ENCODE measurements at places on chromosomes 1 and 21.

DNA sequence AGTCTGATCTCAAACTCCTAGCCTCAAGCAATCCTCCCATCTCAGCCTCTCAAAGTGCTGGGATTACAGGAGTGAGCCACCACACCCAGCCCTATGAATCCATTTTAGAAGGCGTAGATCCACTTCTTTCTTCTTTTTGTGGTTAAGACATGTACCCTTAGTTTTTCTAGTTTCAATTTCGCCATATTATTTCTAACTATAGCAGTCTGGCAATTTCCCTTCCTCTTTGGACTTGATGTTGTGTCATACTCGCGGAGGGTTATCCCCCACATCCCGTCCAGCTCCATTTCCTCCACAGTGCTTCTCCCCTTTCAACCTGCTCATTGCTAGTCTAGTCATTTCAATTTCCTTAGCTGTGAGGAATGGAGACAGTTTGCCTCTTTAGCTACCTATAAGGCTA, 5.2 kb upstream of the LRRC8D start:
- DNase-seq, result no peak

DNA sequence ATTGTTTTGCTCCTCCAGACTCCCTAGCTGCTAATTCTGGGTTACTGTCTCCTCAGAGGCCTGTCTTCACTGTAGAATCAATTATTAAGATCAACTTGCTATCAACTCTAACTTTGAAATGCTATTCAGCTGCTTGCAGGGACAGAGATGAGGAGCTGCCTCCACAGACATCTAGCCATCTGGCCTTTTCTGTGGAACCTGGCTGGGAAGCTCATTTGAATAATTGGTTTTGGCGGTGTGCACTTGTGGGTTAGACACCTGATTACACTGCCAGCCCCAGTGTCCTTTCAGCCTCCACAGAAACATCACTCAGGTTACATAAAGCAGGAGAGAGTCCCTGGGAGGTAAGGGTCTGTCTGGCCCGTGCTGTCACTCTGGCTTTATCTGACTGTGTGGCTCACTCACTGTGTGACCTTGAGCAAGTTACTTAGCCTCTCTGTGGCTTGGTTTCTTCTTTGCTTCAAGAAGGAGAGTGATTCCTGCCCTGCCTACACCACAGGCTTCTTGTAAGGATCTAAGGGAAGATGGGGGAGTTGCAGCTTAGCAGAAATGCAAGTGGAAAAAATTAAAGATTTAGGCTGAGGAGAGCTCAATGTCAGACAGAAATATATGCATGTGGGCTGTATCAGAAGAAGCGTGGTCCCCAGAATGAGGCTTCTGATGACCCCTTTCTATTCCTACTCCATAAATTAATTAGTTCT, 131.6 kb downstream of the BEND5 start:
- no peak for DNase-seq

DNA sequence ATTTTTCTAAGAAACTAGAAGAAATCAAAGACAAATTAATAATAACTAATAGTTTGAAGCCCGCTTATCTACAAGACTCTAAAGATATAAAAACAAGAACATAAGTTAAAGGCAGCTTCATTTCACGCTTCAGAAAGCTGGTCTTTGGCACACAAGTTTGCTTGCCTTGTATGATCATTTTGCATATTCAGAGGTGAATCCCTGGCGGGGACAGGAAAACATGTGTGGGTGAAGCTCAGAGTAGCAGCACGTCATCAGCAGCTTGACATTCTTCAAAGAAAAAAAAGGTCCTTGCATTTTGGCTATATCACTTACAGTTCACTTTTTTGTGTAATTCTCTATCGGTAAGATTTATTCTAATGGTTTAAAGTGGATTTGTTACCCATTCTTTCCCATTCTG, 1911.8 kb downstream of the MRPL39 start:
- DNase-seq, result no peak

DNA sequence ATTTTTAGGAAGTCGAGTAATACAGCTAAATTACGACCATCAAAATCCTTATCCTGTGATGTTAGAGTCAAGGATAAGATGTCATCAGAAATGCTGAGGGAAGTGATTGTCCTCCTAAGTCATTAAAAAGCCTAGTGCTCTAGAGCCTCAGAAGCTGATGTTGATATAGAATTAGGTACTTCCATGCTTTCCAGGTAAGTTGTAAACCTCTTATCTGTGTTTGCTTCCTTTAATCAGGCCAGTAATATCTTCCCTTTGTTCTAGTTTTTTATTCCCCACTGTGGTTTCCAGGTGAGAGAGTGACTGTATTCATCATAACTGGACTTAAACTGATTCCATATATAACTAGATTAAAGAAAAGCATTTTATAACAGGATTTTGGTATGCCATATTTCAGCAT, 44.4 kb downstream of the SMG7 start:
- DNase-seq, result no peak

- DNase-seq, result no peak
Observed at GRCh38 chr1:177659281-177659680, 310.6 kb downstream of the SEC16B start.

Data from kidney epithelial cell (primary cell).